ENCODE measurements at places on chromosomes 11 and 22. TPM values are rescaled to one million over a fixed set of nuclear protein-coding genes. Genes with fewer than 3 reads are reported as not detected.

The GLYATL1 gene
- not detected for total RNA-seq

The ZFTA gene
- 16.6 TPM for total RNA-seq

The OLFML1 gene
- not detected for total RNA-seq

The SLC37A4 gene
- 23.2 TPM for total RNA-seq

The ALKBH8 gene
- 4.2 TPM for total RNA-seq

The KDM2A gene
- total RNA-seq, result 120 TPM

The BCL2L13 gene
- 43.1 TPM for total RNA-seq

The OR10G7 gene
- total RNA-seq, result not detected

The MRGPRX1 gene
- total RNA-seq, result not detected

The TLCD5 gene
- 7.7 TPM for total RNA-seq

The TMEM132A gene
- 90.3 TPM for total RNA-seq

The AGBL2 gene
- total RNA-seq, result 21.9 TPM

The TH gene
- 2.5 TPM for total RNA-seq

The SEC14L2 gene
- total RNA-seq, result 60.8 TPM

The TMEM41B gene
- 65.1 TPM for total RNA-seq

The ENTHD1 gene
- not detected for total RNA-seq

The MPEG1 gene
- total RNA-seq, result not detected

The CDHR5 gene
- total RNA-seq, result not detected

The LRRC55 gene
- total RNA-seq, result not detected

The CCDC188 gene
- not detected for total RNA-seq

The DGCR6L gene
- total RNA-seq, result 37.6 TPM

The HTR3A gene
- not detected for total RNA-seq

The TMPRSS4 gene
- total RNA-seq, result 18.7 TPM

The ZNRF3 gene
- 5.2 TPM for total RNA-seq

The SYCE3 gene
- not detected for total RNA-seq

The CD3G gene
- total RNA-seq, result not detected

The OR10A4 gene
- total RNA-seq, result not detected

The OR52N4 gene
- total RNA-seq, result not detected

The ADM2 gene
- 10.5 TPM for total RNA-seq

The POLA2 gene
- 39.3 TPM for total RNA-seq

The FAM180B gene
- not detected for total RNA-seq

The GAL gene
- total RNA-seq, result 3.9 TPM

The IL17REL gene
- total RNA-seq, result not detected

The NNMT gene
- total RNA-seq, result not detected

The AIFM3 gene
- 7.4 TPM for total RNA-seq

The B3GAT3 gene
- 60.5 TPM for total RNA-seq

The GTF2H1 gene
- 72.9 TPM for total RNA-seq

The NCAM1 gene
- 0.33 TPM for total RNA-seq

The FERMT3 gene
- total RNA-seq, result 6.6 TPM

The NLRP14 gene
- total RNA-seq, result not detected

The IGF2 gene
- 0.15 TPM for total RNA-seq

The GLYAT gene
- not detected for total RNA-seq

The SLCO2B1 gene
- 1.3 TPM for total RNA-seq

The PRR5 gene
- total RNA-seq, result 27.3 TPM

The MS4A6E gene
- not detected for total RNA-seq

The C11orf91 gene
- total RNA-seq, result not detected

The TSKU gene
- total RNA-seq, result 89.3 TPM

The SCGB1D2 gene
- total RNA-seq, result not detected

Data from PC-9 (cell line).